Esophagus squamous epithelium (tissue), 5 donors: ENCODE measurements at places on chromosomes 7 and 10.

- DNase-seq: no peak
Measured at GRCh38 chr10:67976292-67977245, 92.1 kb downstream of the SIRT1 start.

DNA sequence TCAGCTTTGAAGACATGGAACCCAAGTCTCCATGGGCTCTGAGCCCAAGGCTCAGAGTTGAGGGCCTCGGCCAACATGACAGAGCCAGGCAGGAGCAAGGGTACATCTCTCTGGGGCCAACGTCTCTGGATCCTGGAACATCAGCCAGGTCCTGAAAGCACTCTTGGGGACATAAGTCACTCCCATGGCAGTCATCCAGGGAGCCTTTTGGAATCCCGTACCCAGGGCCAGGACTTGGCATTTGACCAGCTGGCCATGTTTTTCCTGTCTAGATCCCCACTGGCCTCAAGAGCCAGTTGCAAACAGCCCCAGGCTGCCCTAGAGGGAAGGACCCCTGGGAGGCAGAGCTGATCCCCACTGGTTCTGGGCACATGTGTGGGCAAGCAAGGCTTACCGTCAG is 4.3 kb upstream of the CXCL12 start:
- DNase-seq: no peak

DNA sequence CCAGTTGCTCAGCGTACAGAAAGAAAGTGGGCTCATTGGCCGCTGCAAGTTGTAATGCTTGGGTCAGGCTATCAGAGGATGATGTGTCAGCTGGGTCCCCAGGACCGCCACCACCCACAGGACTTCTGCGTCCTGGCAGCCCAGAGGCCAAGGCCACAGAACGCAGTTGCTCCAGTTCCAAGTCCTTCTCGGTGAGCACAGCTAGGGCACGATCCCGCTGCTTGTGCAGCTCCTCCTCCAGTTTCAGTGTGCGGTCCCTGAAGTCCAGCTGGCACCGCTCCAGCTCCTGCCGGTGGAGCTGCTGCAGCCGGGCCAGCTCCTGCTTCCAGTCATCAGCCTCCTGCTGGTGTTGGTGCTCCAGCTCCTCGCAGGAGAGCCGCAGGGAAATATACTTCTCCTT is 3.0 kb downstream of the GCC1 start:
- no peak for DNase-seq

DNA sequence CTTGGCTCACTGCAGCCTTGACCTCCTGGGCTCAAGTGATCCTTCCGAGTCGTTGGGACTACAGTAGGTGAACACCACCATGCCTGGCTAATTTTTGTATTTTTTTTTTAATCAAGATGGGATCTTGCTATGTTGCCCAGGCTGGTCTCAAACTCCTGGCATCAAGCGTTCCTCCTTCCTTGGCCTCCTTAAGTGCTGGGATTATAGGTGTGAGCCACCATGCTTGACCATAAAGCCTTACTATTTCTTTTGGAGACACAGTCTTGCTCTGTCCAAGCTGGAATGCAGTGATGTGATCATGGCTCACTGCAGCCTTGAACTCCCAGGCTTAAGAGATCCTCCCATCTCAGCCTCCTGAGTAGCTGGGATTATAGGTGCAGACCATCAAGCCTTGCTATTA is 12.6 kb downstream of the TFAM start:
- DNase-seq: no peak

DNA sequence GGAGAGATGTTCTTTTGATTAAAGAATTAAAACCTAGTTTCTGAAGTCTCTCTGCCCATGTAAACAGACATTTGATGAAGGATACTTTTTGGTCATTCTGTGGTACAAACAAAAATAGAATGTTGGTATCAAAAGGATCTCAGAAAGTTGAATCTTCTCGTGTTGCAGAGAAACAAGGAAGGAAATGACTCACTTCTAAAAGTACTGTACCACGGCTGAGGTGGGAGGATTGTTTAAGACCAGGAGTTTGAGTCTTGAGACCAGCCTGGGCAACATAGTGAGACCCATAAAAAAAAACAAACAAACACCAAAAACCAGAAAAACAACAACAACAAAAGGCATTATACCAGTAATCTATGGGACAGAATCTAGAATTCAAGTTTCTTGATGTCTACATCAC is 69.7 kb downstream of the PRSS58 start:
- no peak for DNase-seq

GRCh38 chr10:124472071-124472470 is 10.4 kb downstream of the LHPP start:
- no peak for DNase-seq

DNA sequence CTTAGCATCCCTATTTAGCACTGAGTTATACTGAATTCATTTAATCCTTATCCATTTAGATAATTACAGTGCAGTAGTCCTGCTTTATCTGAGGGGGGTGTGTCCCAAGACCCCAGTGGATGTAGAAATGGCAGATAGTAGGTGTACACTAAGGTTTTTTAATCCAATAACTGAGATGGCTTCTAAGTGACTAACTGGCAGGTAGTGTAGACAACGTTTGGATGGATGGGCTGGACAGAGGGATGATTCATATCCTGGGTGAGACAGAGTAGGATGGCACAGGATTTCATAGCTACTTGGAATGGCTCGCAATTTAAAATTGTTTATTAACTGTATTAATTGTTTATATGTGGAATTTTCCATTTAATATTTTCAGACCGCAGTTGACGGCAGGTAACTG is 295.6 kb downstream of the CCDC3 start:
- DNase-seq: no peak

DNA sequence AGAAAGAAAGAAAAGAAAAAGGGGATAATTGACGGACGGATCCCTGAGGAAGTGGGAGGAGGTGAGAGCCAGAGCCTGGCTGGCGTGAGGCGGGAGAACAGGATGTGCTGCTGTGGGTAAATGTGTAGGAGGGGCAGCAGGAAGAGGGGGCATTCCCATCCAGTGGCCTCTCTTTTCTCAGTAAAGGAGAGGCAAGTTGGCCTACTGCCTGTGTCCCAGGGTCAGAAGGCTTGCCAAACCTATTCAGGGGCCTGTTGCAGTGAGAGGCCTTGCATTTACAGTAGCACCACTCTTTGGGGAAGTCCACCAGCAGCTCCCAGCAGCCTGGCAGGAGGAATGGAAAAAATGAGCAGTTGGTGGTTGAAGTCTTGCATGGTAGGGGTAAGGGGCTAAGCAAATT is 26.6 kb upstream of the ASCC1 start:
- DNase-seq: no peak

DNA sequence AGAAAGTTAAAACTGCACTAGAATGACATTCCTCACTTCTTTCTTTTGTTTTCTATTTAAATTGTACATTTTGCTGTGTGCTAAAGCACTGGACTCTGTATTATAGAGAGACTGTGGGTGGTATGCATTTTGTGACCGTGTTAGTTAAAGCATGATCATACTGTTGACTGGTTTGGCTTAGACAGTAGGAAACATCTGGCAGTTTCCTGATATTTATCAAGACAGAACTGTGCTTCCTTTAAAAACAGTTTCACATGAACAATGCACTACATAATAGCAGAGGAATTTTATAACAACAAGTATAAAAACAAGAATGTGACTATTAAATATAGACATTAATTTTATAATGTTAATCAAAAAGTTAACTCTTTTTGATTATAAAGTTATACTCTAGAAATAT is 23.1 kb downstream of the GNG11 start:
- DNase-seq: no peak

- no peak for DNase-seq
Measured at GRCh38 chr10:128111696-128112095, 14.5 kb downstream of the MKI67 start.

- no peak for DNase-seq
Measured at GRCh38 chr7:88089561-88089960, 130.3 kb downstream of the SRI start.
